ENCODE measurements at places on chromosomes 1 and 21. TPM values are rescaled to one million over a fixed set of nuclear protein-coding genes. Genes with fewer than 3 reads are reported as not detected.

The AKR7A3 gene
- 2.4 TPM for polyA plus RNA-seq

- DNase-seq: peak; percentile 78
Measured at GRCh38 chr1:10663678-10664035, 132.8 kb downstream of the CASZ1 start.

- DNase-seq: no peak
Measured at GRCh38 chr1:34918977-34919561, 10.4 kb downstream of the DLGAP3 start.

The SMIM1 gene
- polyA plus RNA-seq: 9.1 TPM

The TNFAIP8L2 gene
- 2.8 TPM for polyA plus RNA-seq

The LRRC3 gene
- 5.9 TPM for polyA plus RNA-seq

The CYP4X1 gene
- 5.1 TPM for polyA plus RNA-seq

DNA sequence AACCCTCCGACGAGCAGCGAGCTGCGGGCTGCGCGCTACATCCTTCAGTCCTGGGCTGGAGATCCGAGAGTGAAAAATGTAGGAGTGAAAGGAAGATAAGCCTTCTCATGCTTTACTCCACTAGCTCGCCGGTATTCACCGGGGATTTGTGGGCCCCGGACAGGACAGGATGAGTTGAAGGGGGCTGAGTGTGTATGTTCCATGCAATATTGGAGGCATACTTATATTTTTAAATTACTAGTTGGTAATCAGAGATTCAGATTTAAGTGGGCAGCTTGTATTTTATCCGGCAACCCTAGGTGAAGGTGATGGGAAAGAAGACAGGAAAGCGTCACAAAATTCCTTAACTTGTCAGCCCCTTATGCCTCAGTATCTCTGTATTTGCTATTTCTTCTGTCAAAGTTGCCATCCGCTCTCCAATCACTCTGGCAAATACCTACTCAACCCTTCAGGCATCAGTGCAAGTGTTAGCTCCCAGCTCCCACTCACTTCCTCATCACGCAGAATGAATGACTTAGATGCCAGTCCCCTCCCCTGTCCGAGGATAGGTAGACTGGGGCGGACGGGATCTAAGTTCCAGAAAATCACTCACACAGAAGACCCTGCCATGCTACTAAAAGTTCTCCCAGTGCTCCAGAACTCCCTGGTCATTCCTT lies 503 bp upstream of the PIGM start:
- DNase-seq: no peak

DNA sequence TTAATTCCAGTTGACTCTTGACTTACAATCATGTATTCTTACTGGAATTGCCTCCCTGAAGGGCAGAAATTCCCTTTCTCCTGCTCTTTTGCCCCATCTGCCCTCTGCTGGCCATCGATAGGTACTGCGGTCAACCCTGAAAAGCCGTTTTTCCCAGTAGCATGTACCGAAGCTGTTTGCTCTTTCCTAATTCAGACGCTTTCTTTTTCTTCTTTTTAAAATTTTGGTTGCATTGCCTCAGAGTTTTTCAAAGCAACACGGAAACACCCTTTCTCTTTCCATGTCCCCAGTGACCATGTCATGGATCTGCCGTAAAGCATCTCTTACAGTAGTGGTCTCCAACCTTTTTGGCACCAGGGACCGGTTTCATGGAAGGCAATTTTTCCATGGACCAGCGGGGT lies 164.2 kb upstream of the C1orf21 start:
- DNase-seq: peak; percentile 28

The FAM72B gene
- 6.2 TPM for polyA plus RNA-seq

DNA sequence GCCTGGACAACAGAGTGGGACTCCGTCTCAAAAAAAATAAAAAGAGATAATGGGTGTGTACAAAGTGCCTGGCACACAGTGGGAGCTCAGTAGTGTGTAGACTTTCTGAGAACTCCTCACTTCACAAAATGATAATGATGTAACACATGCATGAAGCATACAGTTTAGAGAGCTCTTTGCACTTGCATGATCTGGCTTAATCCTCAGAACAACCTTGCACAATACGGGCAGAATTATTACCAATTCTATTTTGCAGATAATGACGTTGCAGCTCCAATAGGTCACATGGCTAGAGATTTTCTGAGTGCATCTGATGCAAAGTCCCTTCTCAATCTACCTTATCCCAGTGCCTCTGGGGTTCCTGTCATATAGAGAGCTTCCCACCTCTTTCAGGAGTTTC lies 71.4 kb downstream of the CD247 start:
- no peak for DNase-seq

The OR4F16 gene
- polyA plus RNA-seq: not detected

- no peak for DNase-seq
Measured at GRCh38 chr1:177932123-177932522, 37.7 kb downstream of the SEC16B start.

- no peak for DNase-seq
Measured at GRCh38 chr1:224380003-224380402, 23.3 kb downstream of the CNIH4 start.

The ACTN2 gene
- polyA plus RNA-seq: 2.7 TPM

The OR2T2 gene
- not detected for polyA plus RNA-seq

DNA sequence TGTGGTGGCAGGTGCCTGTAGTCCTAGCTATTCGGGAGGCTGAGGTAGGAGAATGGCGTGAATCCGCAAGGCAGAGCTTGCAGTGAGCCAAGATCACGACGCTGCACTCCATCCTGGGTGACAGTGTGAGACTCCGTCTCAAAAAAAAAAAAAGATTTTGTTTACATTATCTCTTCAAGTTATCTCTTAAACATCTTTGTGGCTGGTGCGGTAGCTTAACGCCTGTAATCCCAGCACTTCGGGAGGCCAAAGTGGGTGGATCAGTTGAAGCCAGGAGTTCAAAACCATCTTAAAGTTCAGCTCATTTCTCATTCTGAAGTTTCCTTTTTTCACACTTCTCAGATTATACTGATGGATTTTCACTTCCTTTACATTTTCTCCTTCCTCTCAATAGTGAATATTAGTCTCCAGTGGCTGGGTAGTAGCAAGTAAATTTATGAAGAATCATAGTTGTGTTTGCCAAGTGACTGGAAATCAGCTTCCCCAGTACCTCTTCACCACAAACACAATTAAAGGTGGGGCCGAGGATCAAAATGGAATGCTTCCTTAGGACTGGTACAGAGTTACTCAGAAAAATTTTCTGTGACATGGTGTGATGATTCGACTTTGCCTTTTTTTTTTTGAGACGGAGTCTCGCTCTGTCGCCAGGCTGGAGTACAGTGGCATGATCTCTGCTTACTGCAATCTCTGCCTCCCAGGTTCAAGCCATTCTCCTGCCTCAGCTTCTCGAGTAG lies 13.8 kb downstream of the PIP5K1A start:
- no peak for DNase-seq

- DNase-seq: no peak
Measured at GRCh38 chr1:1281533-1282321, 1.5 kb downstream of the SCNN1D start.

GRCh38 chr1:89276690-89277089 lies 4.0 kb upstream of the GBP5 start:
- no peak for DNase-seq

The SYT6 gene
- 15.5 TPM for polyA plus RNA-seq

DNA sequence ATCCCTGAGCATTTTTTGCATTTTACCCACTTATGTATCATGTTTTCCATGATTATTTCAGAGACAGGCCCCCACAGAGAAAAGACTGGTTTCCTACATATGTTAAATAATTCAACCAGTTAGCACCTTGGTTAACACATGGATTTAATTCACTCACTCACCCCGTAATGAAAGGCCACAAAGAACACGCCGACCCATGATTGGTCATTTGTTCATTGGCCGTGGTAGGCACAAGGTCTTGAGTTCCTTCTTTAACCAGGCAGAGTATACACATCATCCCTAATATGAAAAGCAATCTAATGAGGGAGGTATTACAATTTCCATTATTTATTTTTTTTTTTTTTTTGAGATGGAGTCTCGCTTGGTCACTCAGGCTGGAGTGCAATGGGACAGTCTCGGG lies 50.6 kb downstream of the RPS6KA1 start:
- no peak for DNase-seq

The BATF3 gene
- 2.2 TPM for polyA plus RNA-seq

The PDE9A gene
- polyA plus RNA-seq: 24.8 TPM

DNA sequence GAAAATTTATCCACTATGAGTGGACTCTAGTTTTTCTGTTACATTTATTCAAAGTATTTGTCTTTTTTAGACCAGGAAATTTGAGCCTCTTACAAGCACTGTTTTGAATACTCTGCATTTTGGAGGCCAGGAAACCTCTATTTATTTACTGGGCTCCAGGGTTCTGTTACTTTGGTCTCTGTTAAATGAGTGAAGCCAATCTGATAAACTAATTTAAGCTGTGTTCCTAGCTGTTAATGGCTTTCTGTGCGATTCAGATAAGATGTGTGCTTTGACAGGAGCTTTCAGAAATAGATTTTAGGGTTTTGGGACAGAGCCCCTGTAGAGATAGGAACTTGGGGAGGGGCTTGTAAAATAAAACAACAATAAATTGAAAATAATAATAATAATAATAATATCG lies 23.9 kb downstream of the ACKR1 start:
- DNase-seq: no peak

The FAM43B gene
- 0.37 TPM for polyA plus RNA-seq

- no peak for DNase-seq
Measured at GRCh38 chr1:48536477-48536876, 64.5 kb upstream of the SPATA6 start.

GRCh38 chr1:165317612-165318011 lies 38.9 kb downstream of the LMX1A start:
- DNase-seq: no peak

DNA sequence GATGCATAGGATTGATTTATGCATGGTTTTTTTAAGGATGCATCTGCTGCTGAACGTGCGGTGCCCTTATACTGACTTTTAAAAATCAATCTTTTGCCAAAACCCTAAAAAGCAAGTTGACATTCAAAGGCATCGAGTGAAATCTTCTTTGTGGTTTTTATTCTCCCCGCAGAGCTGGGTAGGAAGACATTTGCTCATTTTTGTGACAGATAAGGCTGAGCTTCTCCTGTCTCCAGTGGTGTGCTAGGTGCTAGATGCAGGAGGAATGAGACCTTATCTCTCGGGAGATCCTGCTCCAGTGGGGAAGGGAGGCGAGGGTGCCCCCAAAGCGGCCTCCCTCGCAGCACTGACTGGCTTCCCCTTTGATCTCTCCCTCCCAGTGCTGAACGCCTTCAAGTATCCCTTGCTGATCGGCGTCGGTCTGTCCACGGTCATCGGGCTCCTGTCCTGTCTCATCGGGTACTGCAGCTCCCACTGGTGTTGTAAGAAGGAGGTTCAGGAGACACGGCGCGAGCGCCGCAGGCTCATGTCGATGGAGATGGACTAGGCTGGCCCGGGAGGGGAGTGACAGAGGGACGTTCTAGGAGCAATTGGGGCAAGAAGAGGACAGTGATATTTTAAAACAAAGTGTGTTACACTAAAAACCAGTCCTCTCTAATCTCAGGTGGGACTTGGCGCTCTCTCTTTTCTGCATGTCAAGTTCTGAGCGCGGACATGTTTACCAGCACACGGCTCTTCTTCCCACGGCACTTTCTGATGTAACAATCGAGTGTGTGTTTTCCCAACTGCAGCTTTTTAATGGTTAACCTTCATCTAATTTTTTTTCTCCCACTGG lies 14.9 kb upstream of the CD101 start:
- DNase-seq: no peak

The GNG5 gene
- polyA plus RNA-seq: 147 TPM

DNA sequence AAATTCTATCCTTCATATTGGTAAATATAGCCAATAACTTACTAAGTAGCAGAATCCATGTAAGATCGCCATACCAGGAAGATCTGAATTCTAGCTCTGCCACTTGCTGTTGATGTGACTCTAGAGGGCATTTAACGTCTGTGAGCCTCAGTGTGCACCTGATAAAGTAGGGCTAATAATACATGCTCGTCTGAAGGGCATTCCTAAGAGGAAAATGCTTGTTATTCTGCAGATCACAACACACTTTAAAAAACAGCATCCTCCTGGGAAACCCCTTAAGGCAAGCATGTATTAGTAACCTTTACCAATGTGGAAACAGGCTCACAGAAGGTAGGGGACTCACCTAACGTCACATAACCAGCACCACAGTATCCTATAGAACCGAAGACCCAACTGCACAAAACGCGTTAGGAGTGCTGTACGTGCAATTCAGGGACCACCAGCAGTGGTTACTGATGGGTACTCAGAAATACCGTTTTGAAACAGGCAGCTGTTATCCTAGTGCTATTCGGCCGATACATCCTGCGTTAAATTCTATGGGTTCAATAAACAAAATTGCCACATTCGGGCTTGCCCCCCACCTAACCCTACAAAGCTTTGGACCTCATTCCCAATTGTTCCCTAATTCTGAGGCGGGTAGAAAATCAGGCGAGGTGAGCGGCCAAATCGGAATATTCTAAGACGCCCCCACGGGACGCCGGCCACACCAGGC lies 758 bp downstream of the DEPDC1 start:
- no peak for DNase-seq

GRCh38 chr1:35708441-35708921 lies 10.2 kb downstream of the C1orf216 start:
- no peak for DNase-seq

DNA sequence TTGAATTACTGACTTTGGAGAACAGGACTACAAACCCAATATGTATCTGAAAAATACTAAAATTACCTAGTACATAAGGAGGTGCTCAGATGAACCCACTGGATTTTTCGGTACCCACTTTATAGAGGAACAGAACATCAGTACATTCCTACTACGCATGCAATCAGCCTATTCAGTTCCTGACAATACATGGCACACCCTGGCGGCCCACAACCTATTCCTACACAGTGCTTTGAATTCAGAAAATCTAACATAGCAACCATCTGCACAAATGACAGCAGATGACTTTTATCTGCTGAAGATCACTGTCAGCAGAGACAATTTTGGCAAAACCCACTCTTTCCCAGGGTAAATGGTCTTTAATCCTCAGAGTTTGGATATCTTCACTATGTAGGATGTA lies 257.1 kb upstream of the GREM2 start:
- DNase-seq: no peak

DNA sequence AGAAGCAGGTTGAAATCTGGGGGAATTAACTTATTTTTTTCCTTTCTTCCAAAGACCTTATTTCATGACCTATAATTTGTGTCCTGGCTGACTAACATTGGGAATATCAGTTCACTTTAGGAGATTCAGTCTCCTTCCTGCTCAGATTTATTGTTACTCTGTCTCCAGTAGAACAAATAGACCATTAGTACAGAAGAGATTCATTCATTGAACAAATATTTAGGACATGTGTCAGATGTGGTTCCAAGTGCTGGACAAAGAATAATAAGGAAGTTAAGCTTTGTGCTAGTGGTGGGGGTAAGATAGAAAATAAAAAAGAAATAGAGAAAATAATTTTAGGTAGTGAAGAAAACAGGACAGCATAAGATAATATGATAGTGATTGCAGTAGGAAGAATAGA lies 20.3 kb downstream of the ZMYM4 start:
- DNase-seq: no peak

The U2AF1 gene
- polyA plus RNA-seq: 30.1 TPM

The ATAD3C gene
- polyA plus RNA-seq: 2.4 TPM

The LCE2A gene
- polyA plus RNA-seq: not detected

GRCh38 chr1:178055779-178056471 lies 38.0 kb upstream of the RASAL2 start:
- DNase-seq: no peak

DNA sequence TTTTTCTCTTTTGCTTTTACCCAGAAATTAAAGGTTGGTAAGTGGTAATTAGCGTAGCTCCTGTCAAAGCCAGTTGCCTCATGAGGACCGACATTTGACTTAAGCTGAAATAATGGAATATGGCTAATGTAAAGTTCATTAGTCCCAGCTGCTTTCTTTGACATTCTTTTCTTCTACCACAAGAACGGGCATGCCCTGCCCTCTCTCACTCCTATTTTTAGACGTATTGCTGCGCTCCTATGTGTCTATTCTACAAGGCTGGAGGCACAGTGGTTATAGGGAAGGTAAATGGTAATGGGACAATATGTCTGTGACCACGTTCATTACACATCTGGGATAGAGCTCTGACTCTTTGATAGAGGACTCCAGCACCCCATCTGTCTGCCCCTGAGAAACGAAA lies 6.8 kb downstream of the CORT start:
- no peak for DNase-seq
